Skeletal muscle cell (primary cell): ENCODE measurements at places on chromosomes 2 and 18.
A peak's percentile ranks its signal among the peaks of the same experiment; 100 is the strongest.

DNA sequence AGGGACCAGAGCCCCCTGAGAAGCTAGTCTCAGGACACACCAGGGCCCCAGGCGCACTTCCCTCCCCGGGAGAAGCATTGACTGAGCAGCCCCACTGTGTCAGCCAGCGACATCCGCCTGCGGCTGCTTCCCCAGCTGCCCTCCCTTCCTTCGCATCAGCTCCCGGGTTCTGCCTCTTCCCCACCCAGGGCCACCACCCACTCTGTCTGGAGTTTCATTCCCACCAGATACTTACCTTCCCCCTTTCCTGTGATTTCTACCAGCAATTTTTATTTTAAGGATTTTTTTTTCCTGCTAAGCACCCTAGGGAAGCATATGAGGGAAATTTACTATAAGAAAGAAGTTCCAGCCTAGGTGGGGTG is 99.2 kb downstream of the SMAD7 start:
- no peak for DNase-seq

DNA sequence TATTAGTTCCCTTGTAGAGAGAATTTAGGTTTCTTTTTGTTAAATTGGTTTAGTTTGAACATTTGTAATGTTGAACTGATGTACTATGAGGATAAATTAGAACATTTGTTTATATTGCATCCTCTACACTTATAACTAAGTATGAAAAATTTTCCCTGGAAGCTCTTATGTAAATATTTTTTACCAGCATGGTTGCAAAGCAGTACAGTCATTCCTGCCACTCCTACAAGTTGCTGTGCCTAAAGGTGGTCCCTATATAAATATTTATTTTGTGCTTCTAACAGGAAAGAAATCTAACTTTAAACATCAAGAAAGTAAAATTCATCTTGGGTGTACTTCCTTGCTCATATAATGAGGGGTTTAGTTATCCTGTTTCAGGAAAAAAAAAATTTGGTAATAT is 14.2 kb downstream of the TWSG1 start:
- no peak for DNase-seq

- DNase-seq: no peak
These were observed 202.1 kb upstream of the MEX3C start for GRCh38 chr18:51399491-51400122.

GRCh38 chr2:2229626-2230432 is 101.2 kb downstream of the MYT1L start:
- DNase-seq: no peak

DNA sequence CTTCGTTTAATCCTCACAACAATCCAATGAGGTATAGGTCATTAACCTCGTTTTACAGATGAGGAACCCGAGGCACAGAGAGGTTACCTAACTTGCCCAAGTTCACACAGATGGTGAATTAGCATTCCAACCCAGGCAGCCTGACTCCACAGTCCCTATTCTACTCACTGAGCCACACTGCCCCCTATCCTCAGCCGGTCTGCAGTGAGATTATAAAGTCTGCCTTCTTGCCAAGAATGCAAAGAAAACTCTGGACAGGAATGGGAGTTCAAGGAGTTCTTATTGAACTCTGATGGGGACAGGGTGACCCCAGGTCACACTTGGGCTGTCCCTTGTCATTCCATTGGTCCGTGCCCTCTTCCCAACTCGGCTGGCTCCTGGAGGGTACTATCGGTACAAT is 118.1 kb upstream of the MSH6 start:
- DNase-seq: no peak

- DNase-seq: peak; percentile 98
These were observed 72.2 kb upstream of the CHRNA1 start for GRCh38 chr2:174836377-174836994.

- DNase-seq: no peak
These were observed 64.4 kb downstream of the SFXN5 start for GRCh38 chr2:73006969-73007710.

GRCh38 chr2:138433995-138434951 is 67.3 kb upstream of the SPOPL start:
- DNase-seq: peak; percentile 27

DNA sequence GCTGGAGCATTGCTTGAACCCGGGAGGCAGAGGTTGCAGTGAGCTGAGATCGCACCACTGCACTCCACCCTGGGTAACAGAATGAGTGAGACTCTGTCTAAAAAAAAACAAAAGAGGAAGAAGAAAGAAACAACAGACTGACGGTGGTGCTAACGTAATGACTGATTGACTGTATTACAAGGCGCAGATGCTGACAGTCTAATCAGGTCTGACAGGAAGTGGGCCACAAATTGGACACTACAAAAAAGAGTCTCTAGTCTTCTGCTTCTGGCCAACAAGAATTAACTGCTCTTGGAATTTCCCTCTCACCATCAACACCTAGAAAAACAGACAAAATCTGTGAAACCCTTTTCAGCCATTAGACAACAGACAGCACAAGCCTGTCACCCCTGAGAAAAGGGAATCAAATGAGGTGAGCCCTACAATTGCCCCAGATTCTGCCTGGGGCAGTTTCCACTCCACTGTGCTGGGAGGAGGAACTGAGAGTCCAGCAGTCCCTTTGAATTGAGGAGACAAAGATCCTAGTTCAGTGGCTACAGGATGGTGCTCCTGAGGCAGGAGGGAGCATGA is 43.3 kb downstream of the SNED1 start:
- DNase-seq: no peak
